Fibroblast of villous mesenchyme (primary cell): ENCODE measurements at places on chromosomes 1 and 21.

GRCh38 chr1:168291222-168291837 lies 10.7 kb downstream of the TBX19 start:
- no peak for DNase-seq

GRCh38 chr21:30747159-30747558 lies at the start of gene KRTAP21-2:
TSS of gene KRTAP21-2 (minus strand) at chr21:30747259. CDS start at chr21:30747202, 57 bp downstream.
- DNase-seq = no peak

GRCh38 chr1:87421809-87422208 lies 93.1 kb downstream of the LMO4 start:
- DNase-seq = no peak

DNA sequence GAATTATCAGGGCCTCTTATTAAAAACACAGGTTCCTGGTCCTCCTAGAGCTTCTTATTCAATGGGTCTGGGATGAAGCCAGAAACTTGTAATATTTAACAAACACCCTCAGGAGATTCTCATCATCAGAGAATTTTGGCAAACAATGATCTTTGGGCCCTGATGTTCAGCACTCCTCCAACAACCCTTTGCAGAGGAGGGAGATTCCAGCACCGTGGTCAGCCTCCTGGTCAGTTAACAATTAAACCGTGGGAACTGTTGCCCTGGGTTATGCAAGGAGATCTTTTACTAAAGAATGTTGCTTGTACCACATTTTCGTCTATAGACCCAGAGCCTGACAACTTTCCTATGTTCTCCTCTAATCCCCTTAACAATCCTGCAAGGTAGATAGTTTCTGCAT lies 294.4 kb downstream of the PLPP3 start:
- peak; percentile 47 for DNase-seq

DNA sequence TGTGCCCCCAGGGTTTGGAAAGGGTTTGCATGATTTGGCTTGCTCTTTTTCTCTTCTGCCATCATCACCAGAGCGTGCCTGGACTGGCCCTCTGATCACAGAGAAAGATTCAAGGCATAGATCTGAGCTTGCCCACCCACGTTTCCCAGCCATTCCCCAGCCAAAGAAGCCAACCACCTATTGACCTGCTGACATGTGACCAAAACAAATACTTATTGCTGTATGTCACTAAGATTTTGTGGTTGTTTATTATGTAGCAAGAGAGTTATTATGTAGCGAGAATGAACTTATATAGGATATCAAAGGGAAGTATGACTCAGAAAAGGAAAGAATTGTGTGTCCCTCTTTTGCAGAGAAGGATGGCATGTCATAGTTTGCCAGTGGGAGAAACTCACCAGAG lies 59.9 kb downstream of the UBE2U start:
- no peak for DNase-seq

DNA sequence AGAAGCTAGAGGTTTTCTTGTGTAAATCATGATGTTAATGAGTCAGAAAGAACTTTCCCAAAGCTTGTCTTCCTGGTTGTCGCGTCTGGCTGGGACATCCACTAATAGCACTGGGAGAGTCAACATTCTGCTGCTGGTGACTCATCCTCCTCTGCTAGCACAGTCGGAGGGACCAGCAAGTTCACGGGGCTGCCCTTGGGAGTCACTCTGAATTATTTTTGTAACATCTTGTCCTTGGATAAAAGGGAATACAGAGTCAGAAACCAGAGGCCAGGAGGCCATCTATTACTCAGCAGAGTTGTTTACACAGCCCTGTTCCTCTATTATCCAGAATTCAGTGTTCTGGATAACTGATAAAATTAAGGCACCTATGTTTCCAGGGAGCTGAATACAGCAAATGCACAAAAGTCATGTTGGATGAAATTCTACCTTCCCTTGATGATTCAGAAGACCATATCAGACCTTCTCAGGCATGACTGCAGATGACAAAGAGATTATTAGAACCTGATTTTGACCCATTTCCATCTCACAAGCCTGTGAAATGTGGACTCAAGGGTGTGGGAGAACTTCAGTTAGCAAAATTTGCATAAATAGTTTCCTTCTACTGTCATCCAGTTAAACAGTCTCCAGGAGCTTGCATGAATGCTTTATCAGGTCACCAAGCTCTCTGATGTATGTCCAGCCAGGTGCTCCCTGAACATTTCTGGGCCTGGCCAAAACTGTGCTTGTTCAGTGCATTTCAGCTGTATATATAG lies 68.1 kb downstream of the JAK1 start:
- DNase-seq = peak; percentile 94

- DNase-seq = peak; percentile 20
Measured at GRCh38 chr1:55064071-55064581, 24.8 kb downstream of the PCSK9 start.

DNA sequence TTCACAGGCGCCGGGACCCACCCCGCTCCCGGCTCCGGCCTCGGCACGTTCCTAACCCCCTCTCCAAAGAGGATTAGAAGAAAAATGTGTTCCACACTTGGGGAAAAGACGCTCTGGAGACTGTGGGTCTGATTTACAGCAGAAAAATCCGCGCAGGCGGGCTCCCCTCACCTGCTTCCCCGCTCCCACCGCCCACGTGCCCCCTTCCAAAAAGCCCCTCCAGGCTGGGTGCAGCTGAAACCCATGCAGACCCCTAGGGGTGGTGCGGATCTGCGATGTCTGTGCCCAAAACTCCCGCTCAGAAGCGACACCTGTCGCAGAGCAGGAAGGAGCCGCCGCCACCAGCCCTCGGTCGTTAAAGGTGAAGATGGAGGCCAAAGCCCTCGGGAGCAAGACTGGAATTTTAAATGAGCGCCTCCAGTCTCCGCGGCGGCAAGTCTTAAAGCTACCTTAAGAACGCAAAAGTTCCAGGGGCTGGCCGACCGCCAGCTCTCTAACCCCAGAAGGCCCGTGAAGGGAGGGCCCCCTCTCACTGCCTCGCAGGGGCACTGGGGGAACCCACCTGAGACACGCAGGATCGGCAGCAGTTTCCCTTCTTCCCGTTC lies 688 bp upstream of the CHD5 start:
- DNase-seq = no peak

DNA sequence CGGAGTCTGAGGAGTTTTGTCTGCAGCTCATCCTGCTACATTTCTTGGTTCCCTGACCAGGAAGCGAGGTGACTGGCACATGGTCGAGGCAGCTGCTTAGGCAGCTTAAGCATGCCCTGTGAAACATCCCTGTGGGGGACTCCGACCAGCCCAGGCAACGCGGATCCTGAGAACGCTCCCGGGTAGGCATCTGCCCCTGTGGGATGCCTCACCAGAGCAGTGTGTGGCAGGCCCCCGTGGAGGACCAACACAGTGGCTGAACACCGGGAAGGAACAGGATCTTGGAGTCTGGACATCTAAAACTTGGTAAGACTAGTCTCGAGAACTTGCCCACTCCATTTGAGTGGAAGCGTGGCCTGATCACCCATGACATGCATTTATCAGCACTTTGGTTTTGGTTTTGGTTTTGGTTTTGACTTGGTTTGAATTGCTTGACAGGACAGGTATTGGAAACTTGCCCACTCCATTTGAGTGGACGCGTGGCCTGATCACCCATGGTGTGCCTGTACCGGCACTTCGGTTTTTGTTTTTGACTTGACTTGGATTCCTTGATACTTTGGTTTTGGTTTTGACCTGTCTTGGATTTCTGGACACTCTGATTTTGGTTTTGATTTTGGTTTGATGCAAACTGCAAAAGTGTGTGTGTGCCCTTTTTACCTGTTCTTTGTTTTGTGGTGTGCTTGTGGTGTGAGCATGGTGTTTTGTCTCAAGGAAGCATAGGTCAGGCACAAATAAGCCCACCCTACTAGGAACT lies 12.2 kb upstream of the NEK2 start:
- no peak for DNase-seq

DNA sequence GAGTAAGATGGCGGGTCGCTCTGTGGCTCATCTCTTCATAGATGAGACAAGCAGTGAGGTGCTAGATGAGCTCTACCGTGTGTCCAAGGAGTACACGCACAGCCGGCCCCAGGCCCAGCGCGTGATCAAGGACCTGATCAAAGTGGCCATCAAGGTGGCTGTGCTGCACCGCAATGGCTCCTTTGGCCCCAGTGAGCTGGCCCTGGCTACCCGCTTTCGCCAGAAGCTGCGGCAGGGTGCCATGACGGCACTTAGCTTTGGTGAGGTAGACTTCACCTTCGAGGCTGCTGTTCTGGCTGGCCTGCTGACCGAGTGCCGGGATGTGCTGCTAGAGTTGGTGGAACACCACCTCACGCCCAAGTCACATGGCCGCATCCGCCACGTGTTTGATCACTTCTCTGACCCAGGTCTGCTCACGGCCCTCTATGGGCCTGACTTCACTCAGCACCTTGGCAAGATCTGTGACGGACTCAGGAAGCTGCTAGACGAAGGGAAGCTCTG lies 2.4 kb downstream of the TNFAIP8L2 start:
- no peak for DNase-seq

- no peak for DNase-seq
Measured at GRCh38 chr1:195594322-195594721, 1013.9 kb downstream of the KCNT2 start.

- DNase-seq = no peak
Measured at GRCh38 chr1:236240675-236241074, 41.1 kb downstream of the ERO1B start.

GRCh38 chr1:24152631-24153494 lies 9.9 kb upstream of the IL22RA1 start:
- DNase-seq = no peak

- no peak for DNase-seq
Measured at GRCh38 chr1:46927249-46927835, 13.9 kb downstream of the CYP4A11 start.

DNA sequence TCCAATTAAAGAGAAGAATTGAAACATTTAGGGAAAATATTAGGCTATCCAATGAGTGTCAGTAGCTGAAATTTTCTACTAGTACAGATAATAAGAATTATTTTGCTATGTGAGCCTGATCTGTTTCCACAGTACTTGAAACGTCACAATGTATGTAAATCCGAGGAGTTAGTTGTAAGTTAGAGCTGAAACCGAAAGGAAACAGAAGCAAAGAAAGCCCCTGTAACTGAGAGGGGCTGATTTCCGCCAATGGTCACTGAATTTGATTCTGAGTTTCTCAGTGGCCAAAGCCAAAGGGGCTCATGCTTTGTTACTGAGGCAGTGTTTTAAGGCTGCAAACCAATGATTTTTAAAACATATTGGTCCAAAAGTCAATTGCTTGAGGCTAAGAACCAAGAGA lies 168.3 kb upstream of the DUSP10 start:
- no peak for DNase-seq

DNA sequence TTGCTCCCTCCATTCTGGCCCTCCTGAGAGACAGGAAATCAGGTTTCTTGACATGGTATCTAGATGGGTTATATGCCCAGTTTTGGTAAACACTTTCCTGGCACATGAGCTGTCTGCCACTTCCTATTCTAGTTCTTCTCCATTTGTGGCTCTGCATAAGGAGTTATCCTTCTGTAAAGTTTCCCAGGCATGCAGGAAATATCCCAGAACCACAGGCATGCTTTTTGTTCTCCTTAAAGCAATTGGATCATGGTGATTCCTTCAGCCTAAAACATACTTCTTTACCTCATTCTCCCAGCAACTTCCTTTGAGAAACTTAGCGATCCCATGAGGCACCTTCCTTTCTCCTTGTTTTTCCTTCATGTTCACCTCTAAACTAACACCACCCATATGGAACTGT lies 199.8 kb downstream of the CRB1 start:
- peak; percentile 12 for DNase-seq

- no peak for DNase-seq
Measured at GRCh38 chr1:201405484-201405831, 6.3 kb upstream of the LAD1 start.

DNA sequence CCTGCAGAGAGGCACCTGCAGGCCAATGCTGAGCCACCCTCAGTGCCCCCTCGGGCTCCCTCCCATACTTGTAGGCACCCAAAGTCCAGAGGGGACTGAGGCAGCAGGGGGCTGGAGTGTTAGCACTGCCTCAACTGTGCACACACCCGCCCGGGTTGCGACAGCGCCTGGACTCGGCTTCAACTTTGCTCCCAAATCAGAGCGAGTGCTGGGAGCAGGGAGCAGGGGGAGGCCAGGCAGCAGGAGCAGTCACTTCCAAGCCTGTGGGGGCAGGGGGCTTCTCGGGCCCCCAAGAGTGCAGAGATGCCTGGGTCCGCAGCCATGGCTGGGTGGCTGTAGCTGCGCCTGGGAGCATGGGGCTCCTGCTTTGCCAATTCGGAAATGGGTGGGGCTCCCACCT lies 79.5 kb downstream of the DISP1 start:
- DNase-seq = no peak

GRCh38 chr1:202571719-202572339 lies 138.4 kb downstream of the SYT2 start:
- DNase-seq = peak; percentile 57
